Stimulated activated CD4-positive, alpha-beta T cell treated with anti-CD3 and anti-CD28 coated beads, Interleukin-1b, Interleukin-23, amount 100 ng/mL, for 1 hour (primary cell): ENCODE measurements at places on chromosomes 12 and 14.

GRCh38 chr14:23160924-23161522, 22.4 kb downstream of the SLC7A8 start:
- DNase-seq: no peak

DNA sequence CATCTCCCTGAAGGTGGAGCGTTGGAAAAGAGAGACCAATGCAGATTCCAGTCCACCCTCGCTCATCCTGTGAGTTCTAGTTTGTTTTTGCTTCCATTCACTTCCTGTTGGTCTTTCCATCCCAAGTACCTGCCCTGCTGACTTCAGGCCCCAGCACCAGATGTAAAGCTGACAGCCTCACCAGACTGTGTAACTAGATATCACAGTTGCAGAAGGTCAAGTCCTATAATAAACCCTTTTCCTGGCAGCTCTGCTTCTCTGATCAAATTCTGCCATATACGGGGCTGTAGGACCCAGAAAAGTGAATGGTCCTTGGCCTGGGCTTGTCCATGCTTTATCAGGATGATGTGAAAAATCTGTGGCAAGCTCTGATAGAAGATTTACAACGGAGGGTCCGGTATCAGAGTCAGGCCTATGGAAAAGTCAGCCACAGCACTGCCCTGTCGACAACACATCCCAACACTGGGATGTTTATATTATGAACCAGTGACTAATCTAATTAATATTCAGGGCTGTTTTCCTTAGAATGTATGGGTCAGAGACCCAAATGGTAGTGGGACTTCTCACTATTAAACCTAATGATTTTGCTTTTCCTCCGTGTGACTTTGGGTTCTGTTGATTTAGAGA, 42.1 kb downstream of the CCDC175 start:
- DNase-seq: no peak

- DNase-seq: no peak
Observed at GRCh38 chr14:74221741-74222140, 17.5 kb upstream of the VSX2 start.

DNA sequence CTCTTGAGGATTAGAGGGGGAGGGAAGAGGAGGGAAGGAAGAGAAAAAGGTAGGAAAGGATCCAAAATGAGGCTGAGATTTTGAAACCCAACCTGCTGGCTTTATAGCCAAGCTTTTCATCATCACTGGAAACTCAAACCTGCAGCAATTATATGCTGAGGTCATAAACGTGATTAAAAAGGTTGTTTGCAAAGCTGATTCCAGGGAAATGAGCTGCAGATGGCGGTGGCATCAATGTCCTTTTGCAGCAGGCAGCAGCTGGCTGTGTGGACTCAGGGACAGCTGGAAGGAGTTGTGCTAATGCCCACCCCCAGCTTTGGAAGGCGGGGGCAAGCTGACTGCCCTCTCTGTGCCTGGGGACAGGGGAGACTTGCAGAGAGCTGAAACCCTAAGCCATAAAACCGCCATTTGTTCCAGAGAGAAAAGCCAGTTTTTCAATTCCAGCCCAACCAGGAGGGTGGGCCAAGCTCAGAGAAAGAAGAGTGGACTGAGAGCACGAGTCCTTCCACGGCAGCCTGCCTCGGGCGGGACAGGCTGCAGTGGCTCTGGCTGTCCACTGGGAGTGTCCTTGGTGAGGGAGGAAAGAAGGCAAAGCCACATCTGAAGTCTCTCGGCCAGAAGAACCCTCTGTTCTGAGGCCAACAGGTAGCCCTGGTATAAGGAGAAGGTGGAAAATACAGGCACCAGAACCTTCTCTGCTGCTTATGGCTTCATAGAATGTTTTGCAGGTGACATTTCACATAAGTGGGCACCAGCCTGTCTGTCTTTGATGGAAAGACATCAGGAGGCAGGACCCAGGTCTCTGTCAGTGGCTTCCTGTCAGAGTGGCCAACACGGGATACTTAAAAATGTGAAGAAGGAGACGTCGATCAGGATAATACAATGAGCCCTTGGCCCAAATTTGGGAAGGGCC, 90.7 kb downstream of the SINHCAF start:
- no peak for DNase-seq

DNA sequence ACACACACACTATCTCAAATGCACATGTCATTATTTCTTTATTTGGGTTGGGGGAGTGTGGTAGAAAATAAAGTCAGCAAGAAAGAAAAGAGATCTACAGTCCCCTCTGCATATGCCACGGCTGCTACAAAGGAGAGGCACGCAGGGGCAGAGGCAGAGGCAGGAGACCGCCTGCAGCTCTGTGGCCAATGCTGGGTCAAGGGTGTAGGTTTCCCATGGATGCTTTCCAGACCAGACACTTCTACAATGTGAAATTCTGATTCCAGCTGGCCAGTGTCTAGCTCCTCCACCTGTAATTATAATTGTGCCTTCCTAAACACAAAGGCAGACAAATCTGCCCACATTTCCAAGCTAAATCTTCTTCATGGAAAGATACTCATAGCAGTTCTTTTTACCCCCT, 19.2 kb downstream of the VPS37B start:
- DNase-seq: no peak

DNA sequence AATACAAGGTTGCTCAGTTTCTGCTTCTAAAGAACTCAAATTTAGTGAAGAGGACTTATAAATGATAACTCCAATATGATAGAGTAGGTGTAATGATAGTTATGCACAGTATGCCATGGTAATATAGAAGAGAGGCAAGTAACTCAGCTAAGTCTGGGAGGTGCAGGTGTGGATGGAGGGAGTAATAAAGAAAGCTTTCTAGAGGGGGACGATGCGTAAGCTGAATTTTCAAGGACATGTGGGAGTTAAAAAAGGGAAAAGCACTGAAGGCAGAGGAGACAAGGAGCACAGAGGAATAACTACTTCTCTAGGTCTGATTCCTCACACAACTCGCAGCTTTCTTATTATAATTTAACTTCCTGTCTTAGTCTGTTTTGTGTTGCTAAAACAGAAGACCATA, 49.1 kb upstream of the ZDHHC17 start:
- DNase-seq: no peak

GRCh38 chr12:82730953-82731459, 44.3 kb downstream of the TMTC2 start:
- DNase-seq: no peak

DNA sequence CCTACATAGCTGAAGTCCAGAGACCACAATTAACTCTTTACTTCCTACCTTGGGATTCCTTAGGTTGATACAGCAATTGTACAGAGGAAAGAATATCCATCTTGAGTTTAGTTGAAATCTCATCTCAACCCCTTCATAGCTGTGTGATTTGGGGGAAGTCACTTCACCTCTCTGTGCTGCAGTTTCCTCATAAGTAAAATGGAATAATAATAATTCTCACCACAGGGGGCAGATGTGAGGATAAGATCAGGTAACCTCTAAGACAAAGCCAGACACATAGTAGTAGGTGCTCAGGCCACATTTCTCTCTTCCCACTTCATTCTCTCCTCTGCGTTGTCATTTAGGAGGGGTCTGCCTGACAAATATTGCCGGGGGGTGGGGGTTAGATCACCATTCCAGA, 6.7 kb downstream of the FOXN4 start:
- DNase-seq: no peak

DNA sequence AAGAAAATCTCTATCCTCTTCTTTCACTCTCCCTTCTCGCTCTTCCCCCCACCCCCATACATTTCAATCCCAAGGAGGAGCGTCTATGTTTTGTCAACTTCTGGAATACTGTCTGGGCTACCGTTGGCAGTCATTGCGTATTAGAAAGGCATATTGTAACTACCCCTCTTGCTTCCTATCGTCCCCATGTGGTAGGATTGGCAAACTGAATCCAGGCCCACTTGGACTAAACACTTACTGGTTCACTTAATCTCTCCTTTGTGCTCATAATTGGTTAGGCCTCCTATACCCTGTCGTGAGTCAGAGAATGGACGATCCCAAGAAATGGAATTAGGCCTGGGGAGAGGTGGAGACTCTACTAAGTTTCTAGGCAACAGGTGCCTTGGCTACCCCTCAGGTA, 68.8 kb upstream of the SLC8A3 start:
- DNase-seq: no peak

GRCh38 chr12:27185234-27186021, 58.7 kb upstream of the STK38L start:
- no peak for DNase-seq

GRCh38 chr12:90124914-90125313, 416.3 kb upstream of the ATP2B1 start:
- DNase-seq: no peak

DNA sequence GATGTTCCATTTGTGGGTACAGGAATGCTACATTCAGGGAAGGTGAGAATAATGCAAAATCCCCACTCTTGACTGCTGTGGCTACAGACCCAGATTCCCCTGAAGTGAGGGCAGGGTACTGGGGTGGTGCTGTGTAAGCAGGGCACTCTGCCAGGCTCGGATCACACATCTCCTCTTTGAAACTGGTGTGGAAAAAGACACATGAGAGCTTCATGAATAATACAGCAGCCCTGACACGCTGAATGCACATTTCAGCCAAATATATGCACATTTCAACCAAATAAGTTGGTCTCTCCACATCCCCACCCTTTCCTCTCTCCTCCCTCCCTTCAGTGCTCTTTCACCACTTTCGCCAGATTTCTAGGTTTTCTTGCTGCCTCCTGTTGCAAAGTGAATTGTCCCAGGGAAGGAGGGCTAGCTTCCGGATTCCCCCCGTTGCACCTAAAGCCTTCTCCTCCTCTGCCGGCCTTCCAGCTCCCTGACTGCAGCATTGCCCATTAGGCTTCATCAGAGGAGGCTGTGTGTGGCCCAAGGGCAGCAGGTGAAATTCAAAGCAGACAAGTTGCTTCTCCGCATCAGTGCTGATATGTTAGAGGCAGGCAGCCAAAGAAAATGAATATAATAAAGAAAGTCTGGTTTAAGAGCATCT, 118.2 kb upstream of the TMCC3 start:
- no peak for DNase-seq

- DNase-seq: no peak
Observed at GRCh38 chr12:3552726-3553045, 61.7 kb downstream of the PRMT8 start.

GRCh38 chr14:54627540-54628363, 60.8 kb downstream of the SAMD4A start:
- no peak for DNase-seq

DNA sequence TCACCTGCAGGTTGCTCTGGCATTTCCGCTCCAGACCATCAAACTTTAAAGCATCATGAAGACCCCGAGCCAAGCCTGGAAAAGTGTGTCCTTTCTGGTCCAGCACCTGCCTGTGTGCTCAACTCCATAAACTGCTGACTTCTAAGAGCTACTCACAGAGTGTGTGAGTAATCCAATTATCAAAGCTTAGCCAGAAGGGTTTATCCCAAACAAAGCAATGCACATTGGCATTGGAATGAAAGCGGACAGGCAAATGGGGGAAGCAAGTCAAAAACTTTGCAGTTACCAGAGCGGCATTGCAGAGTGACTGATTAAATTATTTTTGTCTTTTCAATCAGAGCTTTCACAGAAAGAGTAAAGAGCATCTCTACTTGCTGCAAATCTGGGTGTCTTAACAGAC, 1262.4 kb upstream of the SEL1L start:
- DNase-seq: no peak

DNA sequence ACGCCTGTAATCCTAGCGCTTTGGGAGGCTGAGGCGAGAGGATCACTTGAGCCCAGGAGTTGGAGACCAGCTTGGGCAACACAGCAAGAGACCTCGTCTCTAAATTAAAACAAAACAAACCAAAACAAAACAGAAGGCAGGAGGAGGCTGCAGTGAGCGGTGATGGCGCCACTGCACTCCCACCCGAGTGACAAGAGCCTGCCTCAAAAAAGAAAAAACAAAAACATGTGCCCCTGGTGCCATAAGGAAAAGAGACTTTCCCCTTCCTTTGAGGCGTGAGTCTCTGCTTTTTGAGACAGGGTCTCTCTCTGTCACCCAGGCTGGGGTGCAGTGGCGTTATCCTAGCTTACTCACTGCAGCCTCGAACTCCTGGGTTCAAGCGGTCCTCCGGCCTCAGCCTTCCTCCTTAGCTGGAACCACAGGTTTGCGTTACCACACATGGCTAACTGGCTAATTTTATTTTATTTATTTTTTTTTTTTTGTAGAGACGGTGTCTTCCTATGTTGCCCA, 9.0 kb upstream of the EAPP start:
- DNase-seq: no peak

DNA sequence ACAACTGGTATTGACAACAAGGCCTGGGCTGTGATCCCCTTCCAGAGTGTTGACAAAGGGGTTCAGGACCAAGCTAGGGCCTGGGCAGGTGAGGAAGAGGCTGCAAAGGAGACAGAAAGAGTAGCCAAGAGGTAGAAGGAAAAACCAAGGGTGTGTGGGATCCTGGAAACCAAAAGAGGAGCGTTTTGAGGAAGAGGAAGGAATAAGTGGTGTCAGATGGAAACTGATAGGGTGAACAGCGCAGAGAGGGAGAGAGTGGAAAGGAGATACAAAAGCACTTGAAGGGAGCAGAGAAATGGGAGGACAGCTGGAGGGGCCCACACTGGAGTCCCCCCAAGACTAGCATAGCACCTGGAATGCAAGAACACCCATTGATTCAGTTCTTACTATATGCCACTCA, 8.3 kb upstream of the HVCN1 start:
- no peak for DNase-seq

DNA sequence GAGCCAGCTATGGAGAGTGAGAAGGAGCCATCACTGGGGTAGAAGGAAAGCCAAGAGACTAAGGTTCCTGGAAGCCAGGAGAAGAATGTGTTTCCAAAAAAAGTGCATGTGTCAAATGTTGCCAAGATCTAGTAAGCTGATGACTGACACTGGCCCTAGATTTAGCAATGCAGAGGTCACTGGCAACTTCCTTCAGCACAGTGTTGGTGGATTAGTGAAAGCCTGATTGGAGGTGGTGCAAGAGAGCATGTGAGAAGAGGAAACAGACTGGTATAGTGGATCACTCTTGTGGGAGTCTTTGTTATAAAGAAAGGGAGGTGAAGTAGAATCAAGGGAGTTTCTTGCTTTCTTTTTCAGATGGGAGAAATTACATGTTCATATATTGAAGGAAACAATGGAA, 34.1 kb upstream of the CHGA start:
- DNase-seq: no peak

GRCh38 chr12:12880537-12880936, 10.8 kb upstream of the GPRC5A start:
- no peak for DNase-seq

DNA sequence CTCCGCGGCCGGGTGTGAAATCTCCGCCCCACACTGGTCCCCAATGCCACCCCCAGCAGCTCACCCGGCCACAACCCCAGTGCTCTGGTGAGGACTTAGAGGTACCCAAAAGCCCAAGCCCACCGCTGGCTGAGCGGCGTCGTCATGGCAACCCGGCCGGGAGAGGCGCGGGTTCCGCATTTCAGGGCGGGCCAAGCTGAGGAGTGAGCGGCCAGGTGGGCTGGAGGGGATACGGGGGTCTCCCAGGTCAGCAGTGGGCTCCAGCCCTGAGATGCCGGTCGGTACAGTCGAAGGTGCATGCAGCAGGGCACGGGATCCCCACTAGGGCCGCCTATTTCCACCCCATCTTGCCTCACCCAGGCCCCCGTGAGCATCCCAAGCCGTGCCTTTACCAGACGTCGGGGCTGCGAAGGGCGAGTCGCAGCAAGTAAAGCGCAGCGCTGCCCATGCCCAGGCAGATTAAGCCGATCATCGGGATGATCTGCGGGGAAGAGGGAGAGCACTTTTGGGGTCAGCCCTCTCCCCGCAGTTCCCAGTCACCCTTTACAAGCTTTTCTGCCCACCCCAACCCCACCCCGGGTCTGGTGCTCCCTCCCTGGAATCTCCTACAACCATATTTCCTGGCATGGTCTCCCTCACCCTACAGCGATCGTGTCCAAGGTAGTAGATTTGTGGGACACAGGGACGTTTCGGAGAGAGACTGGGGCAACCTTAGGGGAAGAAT, 6.9 kb downstream of the SHMT2 start:
- no peak for DNase-seq
